ENCODE measurements at places on chromosomes 11 and 22.

DNA sequence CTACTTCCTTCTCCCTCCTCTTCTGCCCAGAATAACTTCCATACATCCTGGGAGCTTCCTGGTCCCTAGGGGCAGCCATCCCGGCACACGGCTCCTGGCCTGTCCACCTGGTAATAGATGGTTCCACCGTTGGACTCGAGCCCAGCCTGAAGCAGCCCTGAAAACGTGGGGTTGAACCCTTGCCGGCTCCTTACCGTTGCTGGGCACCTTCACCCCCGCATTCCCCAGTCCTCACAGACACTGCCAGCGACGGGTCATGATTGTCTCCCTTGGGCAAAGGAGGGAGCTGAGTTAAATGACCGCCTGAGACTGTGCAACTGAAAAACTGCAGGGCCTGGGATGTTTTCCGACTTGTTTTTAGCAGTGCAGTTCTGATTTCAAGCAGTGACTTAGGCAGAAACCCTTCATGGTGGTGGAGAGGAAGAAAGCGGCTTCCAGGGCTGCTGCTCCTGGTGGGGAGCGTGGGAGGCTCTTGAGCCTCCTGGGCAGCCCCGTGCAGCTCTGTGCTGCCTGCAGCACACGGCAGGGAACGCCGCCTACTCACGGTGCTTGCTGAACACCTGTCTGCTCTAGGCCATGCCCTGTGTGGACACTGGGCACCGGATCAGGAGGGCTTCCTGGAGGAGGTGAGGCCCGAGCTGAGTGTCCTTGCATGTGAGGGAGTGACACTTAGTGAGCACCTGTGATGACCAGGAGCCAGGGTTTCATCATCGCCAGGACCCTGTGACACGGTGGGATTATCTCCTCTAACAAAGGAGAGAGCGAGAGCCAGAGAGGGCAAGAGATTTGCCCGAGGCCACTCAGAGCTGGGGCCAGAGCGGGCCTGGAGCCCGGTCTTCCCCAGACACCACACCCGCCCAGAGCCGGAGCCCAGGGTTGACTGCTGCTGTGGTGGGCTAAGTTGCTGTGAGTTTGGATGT, 77.4 kb downstream of the FBLN1 start:
- no peak for DNase-seq

- no peak for DNase-seq
Observed at GRCh38 chr11:118370774-118371173, 11.4 kb downstream of the UBE4A start.

DNA sequence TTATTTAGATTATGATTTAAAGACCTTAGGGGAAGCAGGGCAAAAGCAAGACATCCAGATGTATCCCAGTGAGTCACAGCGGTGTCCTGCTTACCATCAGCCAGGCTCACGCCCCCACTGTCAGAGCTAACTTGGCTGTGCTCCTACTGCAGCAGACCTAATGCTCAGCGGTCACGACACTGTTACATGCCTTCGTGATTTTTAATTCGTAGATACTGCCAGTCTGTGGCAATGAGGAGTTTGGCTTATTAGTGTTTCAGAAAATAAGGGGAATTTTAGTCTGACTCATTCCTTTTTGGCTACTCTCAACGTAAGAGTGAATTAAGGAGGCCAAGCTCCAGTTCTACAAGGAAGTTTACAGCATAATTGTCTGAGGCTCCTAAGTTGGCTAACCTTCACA, 22.7 kb downstream of the EFCAB6 start:
- DNase-seq = no peak

DNA sequence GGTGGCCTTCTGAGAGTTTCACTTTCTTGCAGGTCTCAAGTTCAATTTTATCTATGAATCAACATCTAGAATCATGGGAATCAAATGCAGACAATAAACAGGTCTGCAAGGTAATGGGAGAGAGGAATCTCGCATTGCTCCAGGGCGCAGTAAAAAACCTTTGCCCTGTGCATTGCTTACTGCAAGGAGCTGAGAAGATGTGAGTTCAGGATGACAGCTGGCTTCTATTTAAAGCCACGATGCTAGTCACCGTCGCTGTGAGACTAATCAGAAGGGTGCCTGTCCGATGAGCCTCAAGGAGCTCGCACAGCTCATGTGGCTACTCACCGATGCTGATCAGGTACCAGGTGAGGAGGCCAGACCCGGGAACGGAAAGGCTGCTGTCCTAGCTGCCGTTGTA, 30.2 kb upstream of the APOA1 start:
- DNase-seq = no peak

- DNase-seq = no peak
Observed at GRCh38 chr22:36659762-36660509, 43.6 kb downstream of the CACNG2 start.

DNA sequence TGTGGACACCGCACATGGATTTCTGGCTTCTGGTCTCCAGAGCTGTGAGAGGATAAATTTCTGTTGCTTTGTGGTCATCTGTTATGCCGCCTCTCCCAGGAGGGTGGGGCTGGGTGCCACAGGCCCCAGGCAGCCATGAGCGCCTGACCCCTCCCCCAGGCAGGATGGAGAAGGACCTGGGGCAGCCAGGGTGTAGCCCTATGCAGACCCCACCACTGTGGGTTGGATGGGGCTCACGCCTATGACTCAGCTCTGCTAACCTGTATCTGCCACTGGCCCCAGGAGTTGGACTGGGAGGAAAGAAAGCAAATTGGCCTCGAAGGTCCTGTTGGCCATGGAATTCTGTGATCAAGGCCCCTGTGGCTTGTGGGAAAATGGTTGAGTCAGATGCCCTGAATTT, 1351.1 kb downstream of the BRD1 start:
- no peak for DNase-seq

- DNase-seq = no peak
Observed at GRCh38 chr22:26559961-26560575, 29.9 kb downstream of the TPST2 start.

DNA sequence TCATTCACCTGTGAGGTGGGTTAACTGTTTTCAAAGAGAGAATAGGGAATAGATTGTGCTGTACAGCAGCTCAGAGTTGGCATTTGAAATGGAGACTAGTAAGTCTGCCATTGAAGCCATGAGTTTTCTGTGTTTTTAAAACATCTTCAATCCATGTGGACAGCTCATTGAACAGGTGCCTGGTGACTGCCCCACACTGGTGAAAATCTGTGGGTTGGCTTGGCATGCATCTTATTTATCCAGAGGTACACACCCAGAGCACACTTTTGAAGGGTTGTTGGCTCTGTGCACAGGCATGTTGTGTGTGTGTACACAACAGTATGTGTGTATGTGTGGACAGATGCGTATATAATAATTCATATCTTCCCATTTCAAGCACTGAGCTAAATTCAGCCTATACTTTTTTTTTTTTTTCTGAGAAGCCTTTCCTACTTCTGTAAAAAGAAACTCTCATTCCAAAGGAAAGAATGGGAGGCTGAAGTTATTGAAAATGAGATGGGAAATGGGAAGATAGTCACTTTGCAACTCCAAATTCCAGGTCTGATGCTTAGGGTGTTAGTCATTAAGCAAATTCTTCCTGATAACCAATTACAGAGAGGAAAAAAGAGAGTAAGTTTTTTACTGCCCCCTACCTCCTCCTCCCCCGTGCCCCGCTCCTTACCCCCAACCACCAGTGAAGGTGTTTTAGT, 7.0 kb upstream of the LYVE1 start:
- DNase-seq = no peak

DNA sequence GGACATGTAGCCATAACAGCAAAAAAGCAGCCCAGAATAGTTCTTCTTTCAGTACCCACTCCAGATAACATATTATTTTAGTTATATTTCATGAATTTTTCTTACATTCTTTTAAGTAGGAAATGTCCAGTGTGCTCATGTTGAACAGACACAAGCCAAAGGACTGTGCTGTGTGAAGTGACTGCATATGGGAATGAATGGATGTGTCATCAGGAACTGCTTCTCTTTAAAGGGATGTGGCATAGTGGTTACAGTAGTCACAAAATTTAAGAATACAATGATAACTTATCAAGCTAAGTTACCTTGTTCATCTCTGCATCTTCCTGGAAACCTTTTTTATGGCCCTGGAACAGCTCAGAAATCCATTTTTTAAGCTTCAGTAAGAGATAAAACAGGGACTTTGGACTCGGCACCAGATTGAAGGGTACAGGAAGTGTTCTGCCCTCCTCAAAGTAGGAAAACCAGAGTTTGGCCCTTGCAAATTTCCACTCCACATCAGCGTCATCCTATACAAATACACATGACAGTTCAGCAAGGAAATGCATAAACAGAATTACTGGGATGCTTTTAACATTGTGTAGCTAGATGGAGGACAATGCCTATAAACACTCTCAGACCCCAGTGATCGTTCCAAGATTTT, 112.8 kb downstream of the TRPC6 start:
- no peak for DNase-seq

DNA sequence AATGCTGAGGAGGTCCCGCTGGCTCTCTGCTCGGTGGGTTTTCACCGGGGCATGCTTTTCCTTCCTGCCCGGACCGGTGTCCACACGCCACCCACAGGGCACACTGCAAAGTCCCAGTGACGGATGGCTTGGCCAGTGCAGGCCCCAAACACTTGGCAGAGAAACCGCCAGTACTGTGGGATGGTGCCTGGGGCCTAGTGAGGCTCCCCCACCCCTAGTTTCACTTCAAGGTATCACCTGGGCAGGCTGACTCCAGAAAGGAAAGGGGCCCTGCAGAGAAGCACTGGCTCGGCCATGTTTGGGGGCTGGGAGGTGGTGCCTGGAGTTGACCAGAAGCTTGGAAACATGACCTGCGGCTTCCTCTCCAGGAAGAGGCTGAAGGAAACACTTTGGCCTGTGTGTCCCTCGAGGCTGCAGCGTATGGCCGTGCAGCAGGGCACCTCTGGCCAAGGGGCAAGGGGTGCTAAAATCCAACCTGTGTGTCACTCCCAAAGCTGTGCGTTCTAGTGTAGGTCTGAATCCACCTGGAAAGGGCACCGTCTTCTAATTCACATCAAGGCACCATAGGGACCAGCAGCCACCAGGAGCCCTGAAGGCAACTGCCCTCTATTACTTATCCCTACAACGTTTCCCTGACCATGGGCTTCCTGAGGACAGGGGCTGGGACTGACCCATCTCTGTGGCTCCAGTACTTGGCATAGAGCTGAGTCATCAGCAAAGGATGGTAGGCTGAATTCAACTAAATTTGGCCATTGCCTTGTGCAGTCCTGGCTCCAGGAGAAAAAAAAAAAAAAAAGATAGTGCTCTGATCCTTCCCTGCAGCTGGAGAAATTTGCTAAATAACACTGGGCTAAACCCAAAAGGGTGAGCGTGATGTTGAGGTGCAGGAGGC, 22.6 kb downstream of the TPBGL start:
- DNase-seq = no peak

GRCh38 chr11:111917312-111917711, 1.4 kb upstream of the C11orf52 start:
- no peak for DNase-seq

DNA sequence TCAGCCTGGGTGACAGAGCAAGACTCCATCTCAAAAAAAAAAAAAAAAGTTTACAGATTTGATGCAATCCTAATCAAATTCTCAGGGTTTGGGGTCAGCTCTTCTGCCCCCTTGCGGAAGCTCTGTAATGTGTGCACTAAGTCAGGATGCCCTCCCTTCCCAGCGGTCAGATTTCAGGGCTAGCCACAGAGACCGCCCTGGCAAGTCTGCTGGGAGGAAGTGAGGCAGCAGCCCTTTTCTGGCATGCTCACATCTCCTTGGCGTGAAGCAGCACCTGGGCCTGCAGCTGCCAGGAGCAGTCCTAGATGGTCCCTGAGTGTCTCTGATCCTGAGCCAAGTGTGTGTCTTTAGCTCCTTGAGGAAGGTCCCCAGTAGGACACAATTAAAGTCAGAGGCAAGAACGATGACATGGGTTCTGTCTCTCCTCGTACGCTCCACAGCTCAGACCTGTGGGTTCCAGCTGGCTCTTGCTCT, 10.9 kb upstream of the APOBEC3C start:
- no peak for DNase-seq
